ENCODE measurements at places on chromosomes 3 and 15. TPM values are rescaled to one million over a fixed set of nuclear protein-coding genes. Genes with fewer than 3 reads are reported as not detected.

SPTSSB gene
- total RNA-seq = 2.9 TPM

- no peak for DNase-seq
Observed at GRCh38 chr3:24457719-24458118, 36.9 kb downstream of the THRB start.

STARD5 gene
- total RNA-seq = 4.0 TPM

GRCh38 chr15:64493641-64494040 is 33.3 kb downstream of the ZNF609 start:
- no peak for DNase-seq

DNA sequence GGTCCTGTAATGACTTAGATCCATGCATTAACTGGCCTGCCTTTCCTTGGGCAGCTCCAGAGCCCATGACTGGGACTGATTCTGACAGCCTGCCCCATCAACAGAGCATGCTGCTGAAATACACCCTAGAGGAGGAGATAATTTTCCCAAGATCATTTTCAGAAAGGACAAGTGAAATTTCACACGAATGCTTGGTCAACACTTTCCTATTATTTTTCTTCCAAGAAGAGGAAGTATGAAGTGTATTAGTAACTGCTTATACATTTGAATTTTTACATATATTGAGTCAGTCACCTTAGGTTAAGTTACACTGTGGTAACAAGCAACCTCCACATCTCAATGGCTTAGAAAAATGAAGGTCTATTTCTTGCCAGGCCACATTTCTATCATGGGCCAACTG is 9.7 kb upstream of the NMNAT3 start:
- DNase-seq = no peak

TLR9 gene
- 0.15 TPM for total RNA-seq

GRCh38 chr3:135503065-135503759 is 462.3 kb upstream of the PPP2R3A start:
- no peak for DNase-seq

IL12A gene
- total RNA-seq = 2.8 TPM

GRCh38 chr3:46690798-46691197 is 2.7 kb downstream of the ALS2CL start:
- DNase-seq = no peak

GRCh38 chr3:174159604-174160003 is 699.5 kb upstream of the NAALADL2 start:
- no peak for DNase-seq

GP5 gene
- total RNA-seq = 0.15 TPM

DUOXA1 gene
- 2.3 TPM for total RNA-seq

ZNF662 gene
- not detected for total RNA-seq

- DNase-seq = no peak
Observed at GRCh38 chr3:187183210-187183862, 13.9 kb upstream of the RTP1 start.

DNA sequence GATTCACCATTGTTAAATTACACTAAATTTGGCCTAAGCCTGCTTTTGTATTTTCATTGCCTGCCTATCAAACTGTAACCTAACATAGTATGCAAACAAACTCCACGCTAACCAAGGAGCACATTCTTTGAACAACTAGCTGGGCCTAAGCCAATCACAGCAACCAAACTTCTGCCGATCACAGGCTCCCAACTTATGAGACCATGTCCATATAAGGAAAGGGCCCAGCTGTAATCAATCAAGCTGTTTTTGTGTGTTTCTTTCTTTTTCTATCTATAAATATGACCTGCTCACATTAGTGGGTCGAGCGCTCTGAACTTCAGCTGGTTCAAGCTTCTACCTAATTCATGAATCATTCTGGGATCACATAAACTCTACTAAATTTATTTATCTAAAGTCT is 473.6 kb downstream of the SI start:
- no peak for DNase-seq

DNA sequence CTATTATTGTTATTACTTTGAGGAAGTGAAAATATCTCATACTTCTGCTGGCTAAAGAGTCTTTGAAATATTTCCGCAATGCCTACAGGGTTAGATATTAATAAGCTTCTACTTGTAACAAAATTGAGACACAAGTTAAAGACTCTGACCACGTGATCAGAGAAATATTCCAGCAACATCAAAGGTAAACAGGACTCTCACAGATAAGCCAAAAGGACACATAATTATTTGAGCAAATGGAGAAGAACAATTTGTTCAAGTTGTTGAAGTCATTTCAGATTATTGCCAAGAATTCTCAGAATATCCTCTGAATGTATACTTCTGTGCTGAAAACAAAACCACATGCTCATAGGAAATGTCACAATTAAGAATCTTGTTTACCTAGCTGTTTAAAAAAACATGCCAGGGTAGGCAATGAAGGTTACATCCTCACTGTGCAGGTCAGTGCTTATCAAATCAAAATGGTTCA is 225.8 kb upstream of the ALCAM start:
- DNase-seq = no peak

GRCh38 chr15:89500397-89501270 is 4.3 kb upstream of the RHCG start:
- DNase-seq = no peak

- DNase-seq = peak; percentile 79
Observed at GRCh38 chr3:193946945-193947344, 189.0 kb upstream of the HES1 start.

- no peak for DNase-seq
Observed at GRCh38 chr3:178320456-178321351, 215.5 kb upstream of the KCNMB2 start.

DNA sequence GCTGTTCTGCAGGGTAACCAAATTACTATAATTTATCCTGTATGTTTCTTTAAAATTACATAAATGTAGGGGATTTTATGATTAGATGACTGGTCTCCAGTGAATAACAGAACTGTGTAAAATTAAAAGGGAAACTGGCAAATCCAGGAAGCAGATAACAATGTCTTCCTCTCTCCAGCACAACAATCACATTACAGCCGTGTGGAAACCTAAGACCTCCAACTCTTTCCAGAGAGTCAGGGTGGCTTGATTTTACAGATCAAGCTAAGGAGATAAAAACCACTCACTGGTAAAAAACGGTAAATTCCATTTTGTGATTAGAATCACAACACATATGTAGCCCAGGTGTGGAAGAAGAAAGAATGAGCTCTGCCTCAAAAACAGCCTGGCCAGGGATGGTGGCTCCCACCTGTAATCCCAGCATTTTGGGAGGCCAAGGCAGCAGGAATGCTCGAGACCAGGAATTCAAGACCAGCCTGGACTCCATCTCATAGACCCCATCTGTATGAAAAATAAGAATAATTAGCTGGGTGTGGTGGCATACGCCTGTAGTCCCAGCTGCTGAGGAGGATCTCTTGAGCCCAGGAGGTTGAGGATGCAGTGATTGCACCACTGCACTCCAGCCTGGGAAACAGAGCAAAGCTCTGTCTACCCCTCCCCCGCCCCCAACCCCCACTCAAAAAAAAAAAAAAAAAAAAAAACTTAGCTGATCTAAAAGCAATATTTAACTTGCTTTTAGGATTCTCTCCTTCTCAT is 29.0 kb downstream of the IL17RD start:
- DNase-seq = no peak

- DNase-seq = no peak
Observed at GRCh38 chr3:138567403-138567802, 26.7 kb downstream of the CEP70 start.

- no peak for DNase-seq
Observed at GRCh38 chr3:27730774-27731659, 8.9 kb upstream of the EOMES start.

- no peak for DNase-seq
Observed at GRCh38 chr15:60486742-60487141, 7.8 kb upstream of the ICE2 start.

ADGRG7 gene
- total RNA-seq = not detected

GRCh38 chr15:66644000-66644787 is 57.8 kb upstream of the SMAD6 start:
- no peak for DNase-seq

SIDT1 gene
- total RNA-seq = not detected

DNA sequence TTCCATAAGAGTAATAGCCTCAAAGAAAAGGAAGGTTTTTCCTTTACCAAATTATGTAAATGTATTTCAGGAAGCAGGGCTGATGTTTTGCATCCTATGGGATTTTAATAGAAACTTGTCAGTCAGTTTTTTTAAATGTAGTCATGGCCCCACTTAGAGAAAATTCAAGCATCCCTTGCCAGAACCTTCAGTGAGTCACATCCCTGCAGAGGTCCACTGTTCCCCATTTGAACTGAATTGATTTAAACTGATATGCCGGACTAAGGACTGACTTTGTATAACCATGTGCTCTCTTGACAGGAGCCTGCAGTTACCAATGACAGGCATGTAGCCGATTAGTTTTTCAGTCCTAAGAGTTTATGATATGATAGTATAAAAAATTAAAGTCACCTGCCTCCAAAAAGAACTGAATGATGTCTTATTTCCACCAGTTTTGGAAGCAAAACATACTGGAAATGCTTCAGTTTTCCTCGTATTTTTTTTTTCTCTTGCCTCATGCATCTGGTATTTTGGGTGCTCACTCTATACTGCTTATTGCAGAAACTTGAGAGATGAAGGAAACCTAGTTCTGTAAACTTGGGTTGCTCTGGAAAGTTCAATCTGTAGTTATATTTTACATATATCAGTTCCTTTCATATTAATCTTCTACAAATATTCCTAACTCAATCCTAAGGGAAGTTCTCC is 30.7 kb downstream of the LRTM1 start:
- DNase-seq = no peak

SLC51A gene
- not detected for total RNA-seq

DNA sequence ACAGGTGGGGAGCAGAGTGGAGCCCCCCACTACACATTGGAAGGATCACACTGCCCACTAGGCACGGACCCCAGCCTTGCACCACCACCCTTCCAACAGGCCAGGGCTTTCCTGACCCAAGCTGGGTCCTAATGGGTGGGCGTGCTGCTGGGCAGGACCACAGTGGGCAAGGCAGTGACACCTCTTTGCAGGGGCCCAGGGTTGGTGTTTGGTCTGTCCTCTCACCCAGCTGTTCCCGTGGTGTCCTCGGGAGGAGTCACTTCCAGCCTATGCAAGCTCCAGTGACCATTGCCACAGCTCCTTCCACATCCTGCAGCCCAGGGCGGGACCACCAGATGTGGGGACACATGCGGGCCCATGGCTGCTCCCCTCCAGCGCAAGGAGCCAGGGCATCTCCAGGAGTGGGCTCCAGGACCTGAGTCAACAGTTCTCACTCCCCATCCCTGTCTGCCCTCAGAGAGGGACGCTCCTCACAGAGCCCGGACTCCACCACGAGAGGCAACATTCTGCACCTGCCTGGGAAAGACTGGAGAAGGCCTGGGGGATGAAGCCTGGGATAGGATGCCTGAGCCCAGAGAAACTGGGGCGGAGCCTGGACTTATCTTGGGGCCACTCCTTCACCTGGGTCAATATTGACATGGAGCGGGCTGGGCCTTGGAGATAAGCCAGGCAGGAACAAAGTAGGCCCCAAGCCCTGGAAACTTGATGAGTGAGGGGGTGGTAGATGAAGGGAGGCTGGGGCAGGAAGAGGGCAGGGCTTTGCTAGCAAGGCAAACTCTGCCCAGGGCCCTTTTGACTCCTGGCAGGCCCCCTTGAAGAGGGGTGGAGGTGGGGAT is 3.9 kb upstream of the VILL start:
- no peak for DNase-seq

GRCh38 chr3:38638354-38638753 is 11.1 kb downstream of the SCN5A start:
- DNase-seq = no peak

All from HCT116 (cell line).